ENCODE measurements at places on chromosomes 5 and 9. TPM values are rescaled to one million over a fixed set of nuclear protein-coding genes. Genes with fewer than 3 reads are reported as not detected.
A peak's percentile ranks its signal among the peaks of the same experiment; 100 is the strongest.

DNA sequence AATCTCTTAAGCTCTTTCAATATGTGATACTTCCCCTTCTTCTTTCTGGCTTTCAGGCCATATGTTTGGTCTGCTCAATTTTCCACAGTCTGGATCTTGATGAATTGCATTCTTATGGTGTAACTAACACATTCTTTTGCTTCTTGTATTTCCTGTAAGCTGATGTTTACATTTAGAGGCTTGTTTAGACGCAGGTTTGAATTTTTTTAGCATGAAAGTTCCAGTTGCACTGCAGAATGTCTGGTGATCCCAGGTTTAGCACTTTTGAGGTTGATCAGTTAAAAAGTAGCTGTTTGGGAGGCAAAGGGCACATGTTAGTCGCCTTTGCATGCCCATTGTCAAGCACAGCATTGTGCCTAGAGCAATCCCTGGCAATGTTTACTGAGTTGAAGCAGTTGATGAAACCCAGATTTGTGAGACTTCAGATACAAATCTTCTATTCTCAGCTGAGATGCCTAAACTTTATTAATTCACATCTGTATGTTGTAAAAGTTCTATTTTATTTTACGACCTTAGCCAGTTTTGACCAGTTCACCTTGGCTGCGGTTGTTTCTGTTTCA lies 59.6 kb upstream of the SPATA31C2 start:
- H3K4me1 ChIP-seq = no peaks in the 10 kb centered on the region
- H3K36me3 ChIP-seq = no peaks in the 10 kb centered on the region
- H3K27me3 ChIP-seq = no peaks in the 10 kb centered on the region
- no peak overlapping the region for H3K4me3 ChIP-seq
- no peak overlapping the region for H3K27ac ChIP-seq

DNA sequence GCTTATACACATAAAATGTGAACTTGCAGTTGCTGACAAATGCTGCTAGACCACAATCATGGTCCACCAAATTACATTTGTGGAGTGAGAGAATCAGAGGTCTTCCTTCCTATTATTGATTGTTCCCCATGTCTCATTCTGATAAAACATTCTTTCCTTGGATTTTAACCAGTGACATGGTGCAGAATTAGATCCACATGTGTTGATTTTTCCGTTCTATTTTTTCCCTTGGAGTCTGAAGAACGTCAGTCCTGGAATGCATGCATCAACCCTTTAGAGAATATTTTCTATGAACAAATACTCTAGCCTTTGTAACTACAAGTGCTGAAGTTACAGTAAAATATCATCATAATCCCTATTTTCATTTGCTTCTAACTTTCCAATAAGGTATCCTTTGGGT lies 170.7 kb upstream of the SPRY4 start:
- H3K4me3 ChIP-seq = no peak overlapping the region
- H3K27ac ChIP-seq = no peak overlapping the region
- no peak for DNase-seq
- H3K27me3 ChIP-seq = no peaks in the 10 kb centered on the region
- H3K36me3 ChIP-seq = no peaks in the 10 kb centered on the region
- peaks cover 2% of the 10 kb centered on the region for H3K4me1 ChIP-seq

DNA sequence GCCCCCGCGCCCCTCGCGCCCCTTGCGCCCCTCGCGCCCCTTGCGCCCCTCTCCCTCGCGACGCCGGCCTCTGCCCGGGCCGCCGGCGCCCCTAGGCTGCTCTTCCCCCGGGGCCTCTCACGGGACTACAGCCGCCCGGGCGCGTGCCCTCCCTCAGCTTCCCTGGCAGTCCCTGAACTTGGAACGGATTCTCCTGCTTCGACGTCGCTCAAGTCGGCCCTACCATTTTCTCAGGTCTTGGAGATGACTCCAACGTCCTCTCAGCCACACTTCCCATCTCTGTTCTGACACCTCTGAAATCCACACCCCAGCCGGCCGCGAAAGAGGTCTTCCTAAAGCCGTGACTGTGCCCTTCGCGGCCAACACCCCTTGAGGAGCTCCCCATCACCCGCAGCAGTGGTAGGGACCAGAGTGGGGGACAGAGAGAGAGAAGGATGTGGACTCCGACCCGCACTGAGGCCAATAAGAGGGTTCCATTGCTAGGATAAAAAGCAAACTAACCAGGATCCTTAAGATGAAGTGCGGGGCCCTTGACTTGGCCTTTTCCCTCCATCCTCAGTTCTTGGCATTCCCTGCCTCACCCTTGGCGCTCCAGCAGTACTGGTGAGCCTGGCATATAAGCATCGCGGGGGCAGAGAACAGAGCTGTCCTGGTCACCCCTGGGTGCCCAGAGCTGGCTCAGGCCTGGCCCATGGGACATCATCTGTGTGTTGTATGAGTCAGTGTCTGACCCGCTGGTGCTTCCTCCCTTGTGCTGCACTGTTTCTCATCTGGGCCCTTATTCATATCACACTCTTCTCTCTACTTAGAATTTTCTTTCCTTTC lies 38.6 kb upstream of the GARNL3 start:
- no peak overlapping the region for H3K27ac ChIP-seq
- peaks cover 13% of the 10 kb centered on the region for H3K4me1 ChIP-seq
- peaks cover 13% of the 10 kb centered on the region for H3K27me3 ChIP-seq
- no peak for DNase-seq
- H3K36me3 ChIP-seq = no peaks in the 10 kb centered on the region
- H3K4me3 ChIP-seq = peak overlapping the region; percentile 59

GRCh38 chr5:14710313-14710994 lies 45.9 kb downstream of the OTULIN start:
- no peak overlapping the region for H3K4me3 ChIP-seq
- peaks cover 15% of the 10 kb centered on the region for H3K36me3 ChIP-seq
- no peaks in the 10 kb centered on the region for H3K4me1 ChIP-seq
- no peak for DNase-seq
- H3K27ac ChIP-seq = no peak overlapping the region

GARIN3 gene
- not detected for polyA plus RNA-seq

DNA sequence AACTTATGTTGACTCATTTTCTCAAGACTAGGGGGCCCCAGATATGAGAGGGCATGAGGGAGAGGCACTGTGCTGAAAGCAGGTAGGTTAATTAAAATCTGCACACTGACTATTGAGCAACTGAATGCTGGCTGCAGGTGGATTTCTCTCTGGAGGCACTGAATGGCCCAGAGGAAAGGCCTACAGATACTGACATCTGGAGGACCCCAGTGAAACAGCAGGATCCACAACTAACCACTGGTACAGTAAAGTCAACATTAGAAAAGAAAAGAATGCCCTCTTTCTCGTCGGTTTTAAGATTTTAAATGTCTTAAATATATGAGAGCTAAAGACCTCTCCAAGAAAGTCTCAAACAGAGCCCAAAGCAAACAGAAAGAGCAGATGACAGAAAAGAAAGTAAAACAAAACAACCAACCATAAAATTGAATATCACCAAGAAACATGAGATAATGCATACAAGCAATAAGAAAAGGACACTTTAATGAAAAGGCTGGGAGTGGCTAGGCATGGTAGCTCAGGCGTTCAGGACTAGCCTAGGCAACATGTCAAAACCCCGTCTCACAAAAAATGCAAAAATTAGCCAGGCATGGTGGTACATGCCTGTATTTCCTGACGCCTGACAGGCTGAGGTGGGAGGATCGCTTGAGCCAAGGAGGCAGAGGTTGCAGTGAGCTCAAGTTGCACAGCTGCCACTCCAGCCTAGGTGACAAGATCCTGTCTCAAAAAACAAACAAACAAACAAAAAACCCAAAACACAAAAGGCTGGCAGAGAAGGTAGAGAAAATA lies 43.3 kb downstream of the PUM3 start:
- peaks cover 28% of the 10 kb centered on the region for H3K36me3 ChIP-seq
- no peak overlapping the region for H3K27ac ChIP-seq
- no peak overlapping the region for H3K4me3 ChIP-seq

- no peak overlapping the region for H3K4me3 ChIP-seq
- no peaks in the 10 kb centered on the region for H3K4me1 ChIP-seq
- DNase-seq = no peak
Observed at GRCh38 chr9:104319198-104319597, 184.9 kb upstream of the OR13F1 start.

DNA sequence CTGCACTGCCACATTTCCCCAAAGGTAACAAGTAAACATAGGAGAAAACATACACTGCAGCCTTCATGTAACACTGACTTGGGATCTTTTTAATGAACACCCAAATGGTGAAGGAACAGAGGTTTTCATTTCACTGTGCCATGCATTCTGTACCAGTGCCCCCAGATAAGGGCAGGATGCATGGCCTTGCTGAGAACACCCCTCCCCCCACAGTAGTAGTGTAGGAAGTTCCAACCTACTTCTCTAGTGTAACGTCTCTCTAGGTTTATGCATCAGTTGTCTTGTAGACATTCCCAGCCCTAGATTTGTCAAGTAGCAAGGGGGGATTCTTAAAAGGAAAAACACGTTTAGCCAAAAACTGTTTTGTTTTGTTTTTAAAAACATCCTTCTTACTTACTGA lies 29.9 kb downstream of the MAP3K1 start:
- H3K27ac ChIP-seq = no peak overlapping the region
- DNase-seq = no peak
- H3K36me3 ChIP-seq = no peaks in the 10 kb centered on the region
- H3K4me1 ChIP-seq = peaks cover 3% of the 10 kb centered on the region
- H3K4me3 ChIP-seq = no peak overlapping the region

Measured in H1 (cell line).